ENCODE measurements at places on chromosomes 4 and X.

DNA sequence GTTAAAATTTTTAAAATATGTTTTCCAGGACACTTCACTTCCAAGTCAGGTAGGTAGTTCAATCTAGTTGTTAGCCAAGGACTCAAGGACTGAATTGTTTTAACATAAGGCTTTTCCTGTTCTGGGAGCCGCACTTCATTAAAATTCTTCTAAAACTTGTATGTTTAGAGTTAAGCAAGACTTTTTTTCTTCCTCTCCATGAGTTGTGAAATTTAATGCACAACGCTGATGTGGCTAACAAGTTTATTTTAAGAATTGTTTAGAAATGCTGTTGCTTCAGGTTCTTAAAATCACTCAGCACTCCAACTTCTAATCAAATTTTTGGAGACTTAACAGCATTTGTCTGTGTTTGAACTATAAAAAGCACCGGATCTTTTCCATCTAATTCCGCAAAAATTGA lies 49.7 kb downstream of the XIAP start:
- no peak for DNase-seq

- no peak for DNase-seq
Measured at GRCh38 chrX:153770601-153771414, 6.8 kb downstream of the PLXNB3 start.

DNA sequence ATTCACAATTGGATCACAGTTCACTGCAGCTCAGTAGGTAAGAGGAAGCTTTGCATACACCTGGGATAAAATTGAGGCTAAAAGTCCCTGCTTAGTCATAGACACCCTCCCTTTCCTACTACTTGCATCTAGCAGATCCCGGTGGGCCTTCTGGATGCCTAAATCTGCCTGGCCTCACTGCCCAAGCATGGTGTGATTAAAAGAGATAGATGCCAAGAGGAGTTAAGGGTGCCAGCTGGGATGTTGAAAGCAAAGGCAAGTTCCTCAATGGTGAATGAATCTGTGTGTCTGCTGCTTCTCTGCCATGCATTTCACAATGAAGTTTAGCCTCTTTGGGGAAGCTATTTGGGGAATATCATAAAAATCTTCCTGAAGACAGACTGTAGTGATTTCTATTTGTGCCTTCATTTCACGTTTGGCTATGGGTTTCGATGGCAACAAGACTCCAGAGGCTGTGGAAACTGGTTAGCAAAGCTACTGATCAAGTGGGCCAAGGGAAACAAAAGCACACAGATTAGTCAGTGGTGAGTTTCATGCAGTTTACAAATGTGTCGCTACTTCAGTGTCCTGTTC lies 534.0 kb downstream of the ANKRD50 start:
- DNase-seq = no peak

DNA sequence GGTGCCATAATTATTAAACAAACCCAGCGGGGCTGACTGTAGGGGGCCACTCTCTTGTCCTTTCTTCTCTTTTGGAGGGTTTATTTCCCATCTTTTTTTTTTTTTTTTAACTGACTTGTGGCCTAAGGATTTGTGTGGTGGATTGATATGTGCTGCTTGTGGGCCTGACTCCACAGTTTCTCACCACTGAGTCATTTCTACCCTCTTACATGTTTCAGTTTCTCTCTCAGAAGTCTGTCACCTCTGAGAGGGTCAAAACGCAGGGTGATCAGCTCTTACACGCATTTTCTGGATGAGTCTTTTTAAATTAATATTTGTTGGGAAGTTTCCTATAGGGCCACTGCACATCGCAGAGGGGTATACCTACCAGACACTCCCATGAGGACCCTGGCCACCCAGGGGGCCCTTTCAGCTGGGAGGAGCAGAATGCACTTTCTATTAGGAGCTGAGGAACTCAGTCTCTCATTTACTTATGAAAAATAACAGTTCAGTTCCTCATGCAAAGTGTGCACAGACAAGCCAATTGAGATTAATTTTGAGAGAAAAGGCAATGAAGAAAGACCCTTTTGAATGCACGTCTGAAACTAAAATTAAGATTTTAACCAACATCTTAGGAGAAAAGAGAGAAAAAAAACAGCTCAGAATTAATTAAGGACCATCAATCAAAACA lies 407.9 kb downstream of the TECRL start:
- DNase-seq = peak; percentile 64

Measured in GM12865 (cell line).